SW 1271 (cell line): ENCODE measurements at places on chromosomes 4 and X.

DNA sequence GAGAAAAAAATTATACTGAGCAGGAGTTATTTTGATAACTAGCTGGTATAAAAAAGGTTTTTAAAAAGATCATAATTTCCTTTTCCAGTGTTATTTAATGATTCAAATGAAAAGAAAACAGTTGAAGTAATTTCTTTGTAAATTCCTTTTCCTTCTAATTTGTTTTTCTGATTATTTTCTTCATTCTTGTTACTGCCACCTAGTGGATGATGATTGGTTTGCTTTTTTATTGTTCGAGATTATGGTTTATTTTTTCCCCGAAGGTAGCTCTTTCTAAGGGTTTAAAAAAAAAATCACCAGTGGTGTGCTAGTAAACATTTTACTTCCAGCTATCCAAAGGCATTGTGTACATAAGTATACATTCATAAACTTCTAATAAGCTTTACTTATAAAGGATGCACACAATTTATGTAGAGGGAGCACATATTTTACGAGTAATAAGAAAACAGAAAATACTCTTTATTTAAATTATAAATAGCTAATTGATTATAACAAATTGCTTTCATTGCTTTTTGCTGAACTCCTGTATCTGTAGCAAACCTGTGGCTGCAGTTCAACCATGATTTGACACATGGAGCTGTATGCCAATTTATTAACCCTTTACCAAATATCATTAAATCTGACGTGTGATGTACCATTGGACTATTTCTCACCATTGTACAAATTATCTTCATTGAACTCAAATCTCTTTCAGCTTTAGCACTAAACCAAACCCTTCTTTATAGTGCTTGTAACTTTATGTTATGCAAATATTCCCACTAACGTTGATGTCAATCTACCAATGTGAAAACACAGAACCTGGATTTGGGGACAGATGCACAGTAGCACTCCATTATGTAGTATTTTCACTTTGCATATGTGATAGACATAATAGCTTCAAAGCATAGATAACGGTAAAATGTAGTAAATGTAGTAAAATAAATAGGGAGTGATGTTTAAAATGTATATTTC lies 97.8 kb upstream of the ANK2 start:
- DNase-seq = no peak

GRCh38 chr4:22462688-22463087 lies 53.2 kb downstream of the ADGRA3 start:
- DNase-seq = no peak

DNA sequence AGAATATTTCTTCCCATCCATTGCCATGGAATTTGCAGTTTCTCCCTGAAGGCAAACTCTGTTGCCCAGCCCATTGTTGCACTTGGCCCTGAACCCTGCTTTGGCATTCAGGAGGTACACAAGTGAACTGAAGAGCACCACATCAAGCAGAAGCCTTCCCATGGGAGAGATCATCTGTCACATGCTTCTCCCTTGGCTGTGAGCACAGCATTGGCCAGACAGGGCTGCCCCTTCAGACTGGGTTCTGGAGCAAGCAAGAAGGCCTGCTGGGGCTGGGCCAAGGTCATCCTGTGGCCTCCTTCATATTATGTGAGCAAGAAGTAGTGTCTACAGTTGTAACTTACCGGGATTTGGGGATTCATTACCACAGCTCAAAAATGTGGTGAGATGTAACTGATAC lies 22.7 kb downstream of the SCML1 start:
- DNase-seq = no peak

DNA sequence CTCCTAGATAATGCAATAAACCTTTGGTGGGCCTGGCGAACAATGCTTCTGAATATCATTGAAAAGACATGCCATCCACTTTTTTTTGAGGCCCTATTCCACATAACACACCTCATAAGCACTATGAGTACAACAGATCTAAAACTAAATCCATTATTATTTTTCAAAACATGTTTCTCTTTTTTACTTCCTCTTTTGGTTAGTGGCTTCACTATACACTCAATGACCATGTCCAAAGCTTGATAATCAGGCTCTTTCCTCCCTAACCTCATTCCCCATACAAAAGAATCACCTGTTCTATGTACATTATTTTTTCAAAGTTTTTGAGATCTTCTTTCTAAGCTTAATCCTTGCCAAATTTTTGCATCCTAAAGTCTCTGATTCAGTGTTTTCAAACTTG lies 20.4 kb upstream of the NPY2R start:
- no peak for DNase-seq

DNA sequence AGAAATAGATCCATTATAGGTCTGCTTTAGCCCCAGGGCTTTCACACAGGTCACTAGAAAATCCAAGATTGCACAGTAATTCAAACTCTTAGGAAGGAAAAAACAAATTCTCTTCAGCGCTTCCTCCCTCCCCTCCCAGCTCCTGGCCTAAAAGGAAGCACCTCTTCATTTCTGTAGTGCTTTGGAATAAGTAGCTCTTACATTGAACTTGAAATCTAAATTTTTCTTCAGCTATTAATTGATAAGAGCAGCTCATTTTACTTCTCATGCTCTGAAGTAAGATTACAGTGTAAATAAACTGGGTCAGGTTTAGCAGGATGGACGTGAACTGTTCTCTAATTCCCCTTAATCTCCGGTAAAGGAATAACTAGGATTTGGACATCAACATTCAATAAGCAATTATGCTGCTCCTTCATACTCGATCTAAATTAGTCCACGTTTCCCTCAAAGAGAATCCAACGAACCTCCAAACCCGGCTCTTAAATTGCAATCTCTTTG lies 10.9 kb upstream of the SEL1L3 start:
- DNase-seq = no peak

DNA sequence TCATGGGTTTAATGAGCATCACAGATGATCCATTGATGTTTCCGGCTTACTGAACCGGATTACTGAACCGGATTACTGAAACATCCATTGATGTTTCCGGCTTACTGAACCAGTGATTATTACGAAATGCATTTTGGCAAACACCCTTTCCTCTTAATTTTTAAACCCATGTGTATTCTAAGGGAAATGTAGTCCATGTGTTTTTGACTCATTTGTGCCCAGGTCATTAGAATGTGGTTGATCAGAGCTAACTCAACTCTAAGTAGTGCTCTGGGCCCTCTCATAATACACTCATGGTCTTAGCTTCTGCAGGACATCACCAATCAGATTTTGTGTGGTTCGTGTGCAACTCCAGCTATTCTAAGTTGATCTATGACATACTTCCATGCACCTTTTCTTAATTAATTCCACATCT lies 141.6 kb downstream of the SPATA18 start:
- DNase-seq = no peak

DNA sequence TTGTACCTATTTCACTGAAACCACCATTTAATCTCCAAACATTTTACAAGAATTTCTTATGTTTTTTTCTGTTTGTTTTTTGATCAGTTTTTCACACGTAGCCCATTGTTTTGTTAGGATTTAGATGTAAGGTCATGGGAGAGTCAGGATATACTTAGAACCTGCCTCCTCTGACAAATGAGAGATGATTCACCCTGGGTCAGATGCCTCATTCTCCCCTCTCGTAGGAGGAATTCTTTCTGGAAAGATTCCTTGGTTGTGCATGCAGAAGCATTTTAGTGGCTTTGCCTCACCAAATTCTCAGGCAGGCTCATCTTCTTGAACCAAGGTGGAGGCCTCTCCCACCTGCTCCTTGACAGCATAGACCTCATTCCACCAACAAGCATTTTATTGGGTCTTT lies 599.3 kb downstream of the SPRY1 start:
- DNase-seq = no peak
